ENCODE measurements at places on chromosomes 2 and 18.
A peak's percentile ranks its signal among the peaks of the same experiment; 100 is the strongest.

DNA sequence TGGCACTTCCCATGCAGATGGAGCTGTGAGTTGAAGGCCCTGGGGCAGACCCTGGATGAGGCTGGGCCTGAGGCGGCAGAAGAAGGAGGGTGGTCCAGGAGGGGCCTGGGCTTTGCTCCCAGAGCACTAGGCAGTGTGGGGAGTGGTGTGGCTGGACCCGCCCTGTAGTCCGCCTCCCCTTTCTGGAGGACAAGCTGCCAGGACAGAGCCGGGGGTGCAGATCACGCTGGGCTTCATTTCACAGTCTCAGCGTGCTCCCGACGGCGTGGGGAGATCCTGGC, 49.8 kb downstream of the PTGR3 start:
- no peak for DNase-seq

DNA sequence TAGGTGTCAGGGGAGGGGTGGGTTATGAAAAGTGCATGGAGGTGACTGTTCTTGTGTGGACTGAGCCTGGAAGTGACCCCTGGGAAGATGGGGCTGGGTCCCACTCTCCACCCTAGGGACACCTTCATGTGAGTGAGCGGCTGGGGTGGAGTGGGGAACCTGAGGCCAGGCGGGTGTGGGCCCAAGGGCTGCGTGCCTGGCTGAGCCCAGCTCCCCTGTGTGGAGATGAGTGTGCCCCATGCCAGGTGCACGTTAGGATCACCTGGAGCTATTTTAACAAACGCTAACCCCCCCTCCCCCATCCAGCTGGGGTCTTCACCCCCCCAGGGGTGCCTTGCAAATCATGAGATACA, 26.5 kb downstream of the ZAP70 start:
- DNase-seq, result no peak

DNA sequence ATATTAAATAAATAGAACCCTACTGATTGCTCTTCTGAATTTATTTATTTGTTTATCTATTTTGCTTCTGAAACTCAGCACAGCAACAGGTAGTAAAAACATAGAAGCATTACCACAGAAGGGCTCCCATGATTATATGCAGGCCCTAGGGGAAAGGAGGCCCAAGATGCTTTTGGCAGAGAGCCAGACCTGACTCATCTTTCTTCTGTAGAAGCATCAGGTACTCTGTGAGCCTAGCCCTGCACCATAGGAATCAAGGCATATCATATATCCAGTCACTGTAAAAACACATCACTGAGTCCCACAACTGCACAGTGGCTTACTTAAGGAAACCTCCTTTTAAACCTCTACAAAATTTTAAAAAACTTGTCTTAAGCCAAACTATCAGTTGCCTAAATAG, 1.8 kb downstream of the SCN9A start:
- peak; percentile 48 for DNase-seq

- no peak for DNase-seq
Observed at GRCh38 chr2:160820691-160821090, 327.1 kb upstream of the RBMS1 start.

GRCh38 chr2:148794558-148794957, 80.5 kb upstream of the KIF5C start:
- no peak for DNase-seq

DNA sequence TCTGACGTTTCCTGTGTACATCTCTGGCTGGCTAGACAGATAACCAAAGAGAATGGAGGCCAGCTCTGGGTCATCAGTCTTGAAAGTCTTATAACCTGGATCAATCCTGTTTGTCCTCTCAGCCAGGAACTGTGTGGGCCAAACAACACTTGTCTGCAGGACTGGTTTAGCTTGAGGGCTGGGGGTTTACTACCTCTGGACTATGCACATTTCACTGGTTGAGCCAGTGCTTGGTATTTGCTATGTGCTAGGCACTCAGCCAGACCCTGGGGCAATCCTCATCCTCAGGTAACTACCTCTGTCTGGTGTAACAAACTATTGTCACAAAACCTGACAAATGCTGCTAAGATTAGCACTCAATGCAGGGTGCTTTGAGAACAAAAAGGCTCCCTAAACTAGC, 169.7 kb downstream of the HAUS1 start:
- no peak for DNase-seq

DNA sequence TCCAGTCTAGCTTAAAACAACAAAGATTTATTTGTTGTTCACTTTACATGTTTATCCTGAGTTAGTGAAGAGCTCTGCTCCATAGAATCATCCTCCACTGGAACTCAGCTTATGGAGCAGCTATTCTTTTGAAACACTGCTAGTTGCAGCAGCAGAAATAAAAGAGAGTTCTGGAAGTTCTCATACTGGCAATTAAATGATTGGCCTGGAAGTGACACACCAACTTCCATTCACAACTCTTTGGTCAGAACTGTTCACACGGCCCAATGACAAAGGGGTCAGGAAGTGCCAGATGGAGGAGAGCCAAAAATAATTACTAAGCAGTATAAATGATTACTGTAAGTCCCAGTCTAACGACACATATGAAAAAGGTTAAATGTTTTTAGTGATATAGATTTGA, 39.1 kb downstream of the FBXO11 start:
- no peak for DNase-seq

GRCh38 chr18:26706911-26707351, 158.6 kb downstream of the AQP4 start:
- DNase-seq, result no peak

DNA sequence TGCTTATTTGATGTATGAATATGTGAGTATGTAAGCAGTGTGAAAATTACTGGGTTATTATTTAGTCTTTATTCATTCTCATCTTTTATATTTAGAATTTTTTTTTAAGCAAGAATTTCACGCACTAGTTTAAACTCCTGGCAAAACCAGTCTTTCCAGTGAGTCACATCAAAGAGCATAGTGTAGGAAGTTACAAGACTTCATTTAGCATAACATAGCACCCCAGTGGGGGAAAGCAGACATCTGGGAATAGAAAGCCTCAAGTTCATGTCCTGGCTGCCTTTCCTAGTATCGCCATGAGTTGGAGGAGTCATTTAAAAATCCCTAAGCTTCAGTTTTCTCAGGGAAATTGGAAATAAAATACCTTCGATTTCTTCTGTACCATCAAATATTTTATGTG, 408.3 kb downstream of the NUP35 start:
- no peak for DNase-seq

DNA sequence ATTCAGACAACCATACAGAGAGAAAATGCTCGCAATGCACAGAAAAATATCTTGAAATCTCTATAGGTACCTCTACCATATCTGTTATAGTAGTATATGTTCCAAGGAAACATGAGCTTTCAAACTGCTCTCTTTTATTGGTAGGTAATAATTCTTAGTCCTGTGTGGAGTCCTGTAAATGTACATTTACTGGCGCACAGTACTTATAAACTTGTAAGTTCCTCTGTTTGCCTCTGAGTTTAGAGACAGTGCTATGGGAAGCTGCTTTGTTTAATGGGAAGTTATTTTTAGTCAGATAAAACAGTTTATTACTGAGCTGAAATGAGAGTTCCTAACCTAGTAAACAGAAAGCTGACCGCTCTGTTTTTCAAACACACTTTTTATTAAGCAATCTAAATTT, 52.7 kb downstream of the CCDC93 start:
- DNase-seq, result no peak

GRCh38 chr2:75025633-75026380, 67.4 kb downstream of the POLE4 start:
- DNase-seq, result no peak

GRCh38 chr2:143736904-143737303, 607.7 kb downstream of the ARHGAP15 start:
- no peak for DNase-seq

GRCh38 chr2:71327916-71328315, 3.7 kb upstream of the ZNF638 start:
- no peak for DNase-seq

DNA sequence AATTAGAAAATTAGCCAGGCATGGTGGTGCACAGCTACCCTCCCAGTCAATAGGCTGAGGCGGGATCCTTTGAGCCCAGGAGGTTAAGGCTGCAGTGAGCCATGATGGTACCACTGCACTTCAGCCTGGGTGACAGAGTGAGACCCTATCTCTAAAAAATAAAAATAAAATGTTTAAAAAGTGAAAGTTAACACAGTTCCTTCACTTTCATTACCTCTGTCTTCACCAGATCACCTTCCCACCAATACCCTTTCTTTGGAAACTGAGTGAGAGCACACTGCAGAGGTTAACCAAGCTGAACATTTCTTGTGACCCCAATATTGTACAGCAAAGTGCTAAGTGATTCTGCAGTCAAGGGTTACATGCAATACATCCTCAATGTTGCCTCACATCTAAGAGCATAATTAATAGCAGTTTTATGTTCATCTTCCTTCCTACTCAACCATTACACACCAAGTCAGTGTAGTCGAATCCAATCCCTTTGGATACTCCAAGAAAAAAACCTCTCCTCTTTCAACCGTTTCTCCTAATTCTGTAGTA, 1.7 kb downstream of the L3MBTL4 start:
- no peak for DNase-seq

DNA sequence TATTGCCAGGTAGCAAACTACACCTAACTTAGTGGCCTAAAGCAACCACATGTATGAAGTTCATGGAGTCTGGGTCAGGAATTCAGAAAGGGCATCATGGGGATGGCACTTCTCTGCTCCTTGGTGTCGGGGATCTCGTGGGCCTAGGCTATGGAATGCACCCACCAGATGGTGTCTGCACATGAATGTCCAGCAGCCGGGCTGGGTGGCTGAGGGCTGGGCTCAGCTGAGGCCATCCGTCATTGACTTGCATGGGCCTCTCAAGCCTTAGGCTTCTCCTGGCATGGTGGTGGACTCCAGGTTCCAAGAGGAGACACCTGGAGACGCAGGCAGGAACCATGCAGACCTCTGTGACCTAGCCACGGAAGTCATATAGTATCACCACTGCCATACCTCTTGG, 26.0 kb upstream of the RPL31 start:
- DNase-seq, result no peak

DNA sequence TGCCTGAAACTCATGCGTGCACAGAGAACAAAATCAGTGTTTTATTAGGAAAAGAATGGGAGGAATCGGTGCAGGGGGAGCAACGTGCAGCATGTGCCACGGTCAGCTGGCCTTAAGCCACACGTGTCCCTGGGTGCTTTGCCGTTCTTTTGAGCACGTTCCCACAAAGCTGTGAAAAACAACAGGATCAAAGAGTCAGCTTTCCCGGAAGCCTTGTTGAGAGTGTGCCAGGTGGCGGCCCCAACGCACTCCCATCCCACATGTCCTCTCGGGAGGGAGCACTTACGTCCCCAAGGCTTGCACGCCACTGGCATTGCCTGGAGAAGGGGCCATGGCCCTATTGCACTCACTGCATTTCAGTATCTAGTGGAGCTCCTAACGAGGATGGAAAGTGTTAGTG, 511.2 kb downstream of the EIPR1 start:
- DNase-seq, result no peak

- DNase-seq, result no peak
Observed at GRCh38 chr2:126616606-126617069, 39.3 kb upstream of the GYPC start.

DNA sequence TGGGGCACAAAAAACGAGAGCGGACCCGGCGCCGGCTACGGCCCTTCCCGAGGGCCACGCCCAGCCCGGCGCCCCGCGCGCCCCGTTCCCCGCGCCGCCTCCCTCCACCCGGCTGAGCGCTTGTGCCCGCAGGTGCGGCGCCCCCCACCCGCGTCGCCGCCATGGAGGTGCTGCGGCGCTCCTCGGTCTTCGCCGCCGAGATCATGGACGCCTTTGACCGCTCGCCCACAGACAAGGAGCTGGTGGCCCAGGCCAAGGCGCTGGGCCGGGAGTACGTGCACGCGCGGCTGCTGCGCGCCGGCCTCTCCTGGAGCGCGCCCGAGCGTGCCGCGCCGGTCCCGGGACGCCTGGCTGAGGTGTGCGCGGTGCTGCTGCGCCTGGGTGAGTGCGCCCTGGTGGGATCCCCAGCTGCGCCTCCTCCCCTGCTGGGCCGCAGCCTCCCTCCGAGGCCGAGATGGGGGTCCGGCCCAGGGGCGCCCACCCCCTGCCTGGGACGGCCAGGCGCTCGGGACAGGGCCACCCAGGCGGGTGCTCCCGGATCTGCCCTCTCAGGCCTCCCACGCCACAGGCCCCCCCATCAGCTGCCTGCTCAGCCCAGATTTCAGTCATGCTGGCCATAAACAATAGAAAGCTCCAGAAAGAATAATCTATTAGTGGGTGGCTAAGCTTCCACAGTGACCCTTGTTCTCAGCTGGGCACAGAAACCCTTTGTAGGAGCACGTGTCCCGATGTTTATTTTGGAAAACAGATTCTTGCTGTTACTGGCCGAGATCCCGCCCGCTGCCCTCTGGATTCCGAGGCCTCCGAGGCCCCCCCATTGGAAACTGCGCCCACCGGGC, 997 bp downstream of the BOK start:
- DNase-seq, result peak; percentile 18

DNA sequence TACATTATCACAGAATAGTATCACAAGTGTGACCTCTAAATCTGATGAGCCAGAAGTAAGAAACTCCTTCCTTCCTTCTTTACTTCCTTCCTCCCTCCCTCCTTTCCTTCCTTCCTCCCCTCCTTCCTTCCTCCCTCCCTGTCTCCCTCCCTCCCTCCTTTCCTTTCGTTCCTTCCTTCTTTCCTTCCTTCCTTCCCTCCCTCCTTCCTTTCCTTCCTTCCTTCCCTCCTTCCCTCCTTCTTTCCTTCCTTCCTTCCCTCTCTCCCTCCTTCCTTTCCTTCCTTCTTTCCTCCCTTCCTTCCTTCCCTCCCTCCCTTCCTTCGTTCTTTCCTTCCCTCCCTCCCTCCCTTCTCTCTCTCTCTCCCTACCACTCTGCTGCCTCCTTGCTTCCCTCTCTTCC, 359.2 kb downstream of the OSR1 start:
- DNase-seq, result no peak

GRCh38 chr2:236608188-236608525, 38.5 kb downstream of the ACKR3 start:
- DNase-seq, result no peak

GRCh38 chr2:25125189-25125588, 43.2 kb downstream of the POMC start:
- no peak for DNase-seq

DNA sequence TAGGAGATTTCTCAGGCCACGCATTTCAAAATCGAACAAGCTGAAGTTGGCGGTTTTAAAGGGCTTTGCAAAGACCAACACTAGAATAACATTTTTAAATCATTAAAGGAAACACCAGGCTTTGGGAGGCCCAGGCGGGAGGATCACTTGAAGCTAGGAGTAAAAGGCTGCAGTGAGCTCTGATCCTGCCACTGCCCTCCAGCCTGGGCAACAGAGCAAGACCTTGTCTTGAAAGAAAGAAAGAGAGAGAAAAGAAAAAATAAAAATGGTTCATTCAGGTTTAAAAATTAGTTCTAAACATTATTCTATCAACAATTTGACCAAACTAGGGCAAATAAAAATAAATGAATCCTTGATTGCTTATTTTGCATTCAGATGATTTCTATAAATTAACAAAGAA, 789 bp upstream of the CHST9 start:
- DNase-seq, result no peak

DNA sequence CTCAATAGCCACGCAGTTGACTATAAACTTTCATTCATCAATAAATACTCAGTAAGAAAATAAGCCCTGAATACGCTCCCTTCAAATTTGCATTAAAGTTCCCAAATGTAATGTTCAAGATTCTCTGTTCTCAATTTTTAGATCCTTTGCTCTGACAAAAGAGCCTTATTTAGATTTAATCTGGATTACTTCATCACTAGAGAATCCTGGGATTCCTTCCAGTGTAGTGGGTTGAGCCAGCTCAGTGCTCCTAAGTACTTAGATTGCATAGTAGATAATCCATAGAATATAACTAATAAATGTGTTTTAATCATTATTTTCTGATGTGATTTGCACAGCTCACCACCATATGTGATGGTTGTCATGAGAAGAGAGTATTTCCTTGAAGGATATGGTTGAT, 1286.2 kb downstream of the SUCLG1 start:
- DNase-seq, result no peak

GRCh38 chr2:170277951-170278350, 100.0 kb downstream of the MYO3B start:
- DNase-seq, result no peak
